Esophagus mucosa (tissue), 1 donor: ENCODE measurements at places on chromosomes 16 and 17. TPM values are rescaled to one million over a fixed set of nuclear protein-coding genes. Genes with fewer than 3 reads are reported as not detected.

The TP53TG3 gene
- not detected for total RNA-seq

The ADORA2B gene
- total RNA-seq = 13.1 TPM

GRCh38 chr17:32299580-32300164 is 34.0 kb downstream of the RHBDL3 start:
- no peak for ATAC-seq

GRCh38 chr17:43671031-43671692 is 9.4 kb upstream of the MEOX1 start:
- ATAC-seq = no peak

DNA sequence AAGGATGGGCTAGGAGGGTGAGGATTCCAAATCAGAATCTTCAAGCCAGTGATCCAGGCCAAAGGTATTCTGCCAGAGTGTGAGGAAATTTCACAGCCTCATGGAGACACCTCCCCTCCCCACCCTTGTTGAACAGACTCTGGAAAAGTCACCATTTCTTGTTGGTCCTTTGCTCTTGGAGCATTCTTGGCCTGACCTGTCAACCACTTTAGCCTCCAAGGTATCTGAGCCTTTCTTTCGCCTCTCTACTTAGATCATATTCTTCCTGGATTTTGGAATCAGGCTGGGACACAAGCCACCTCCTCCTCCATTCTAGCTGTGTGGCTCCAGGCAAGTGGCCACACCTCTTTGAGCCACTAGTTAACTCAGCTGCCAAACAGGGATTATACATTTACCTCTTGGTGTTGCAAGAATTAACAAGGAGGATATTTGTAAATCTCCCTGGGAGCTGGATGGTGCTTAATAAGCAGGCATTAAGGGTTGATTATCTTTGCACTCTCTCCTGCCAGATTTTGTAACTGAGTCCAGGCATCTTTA is 193.5 kb downstream of the WWOX start:
- ATAC-seq = peak; percentile 89

DNA sequence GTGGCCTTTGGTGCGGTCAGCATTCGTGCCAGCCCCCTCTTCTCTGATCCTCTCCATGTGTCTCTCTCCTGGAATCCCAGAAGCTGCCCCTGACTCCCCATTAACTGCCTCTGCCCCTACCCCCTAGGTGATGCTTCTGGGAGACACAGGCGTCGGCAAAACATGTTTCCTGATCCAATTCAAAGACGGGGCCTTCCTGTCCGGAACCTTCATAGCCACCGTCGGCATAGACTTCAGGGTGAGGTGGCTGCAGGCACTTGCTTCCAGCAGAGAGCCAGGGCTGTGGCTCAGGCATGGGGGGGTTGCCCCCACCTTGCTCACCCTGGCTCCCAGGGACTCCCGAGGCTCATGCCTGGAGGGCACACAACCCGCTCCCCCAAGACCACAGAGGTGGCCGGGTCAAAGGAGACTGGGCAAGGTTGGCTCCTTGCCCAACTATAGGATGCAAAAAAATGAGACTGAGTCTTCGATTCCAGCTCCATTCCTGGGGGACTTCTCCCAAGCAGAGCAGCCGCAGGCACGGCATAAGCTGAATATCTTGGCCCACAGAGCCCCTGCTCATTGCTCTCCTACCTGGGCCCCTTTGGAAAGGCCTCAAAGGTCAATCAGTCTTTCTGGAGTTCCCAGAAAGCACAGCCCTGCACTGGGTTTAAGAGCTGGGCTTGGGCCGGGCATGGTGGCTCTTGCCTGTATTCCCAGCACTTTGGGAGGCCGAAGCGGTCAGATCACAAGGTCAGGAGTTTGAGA is 3.8 kb downstream of the RAB37 start:
- ATAC-seq = no peak
